ENCODE measurements at places on chromosomes 6 and 20. TPM values are rescaled to one million over a fixed set of nuclear protein-coding genes. Genes with fewer than 3 reads are reported as not detected.

- DNase-seq, result no peak
These were observed 1.7 kb downstream of the SMOC2 start for GRCh38 chr6:168442646-168443045.

GRCh38 chr20:47926731-47927130 lies 141.4 kb upstream of the SULF2 start:
- no peak for DNase-seq

DNA sequence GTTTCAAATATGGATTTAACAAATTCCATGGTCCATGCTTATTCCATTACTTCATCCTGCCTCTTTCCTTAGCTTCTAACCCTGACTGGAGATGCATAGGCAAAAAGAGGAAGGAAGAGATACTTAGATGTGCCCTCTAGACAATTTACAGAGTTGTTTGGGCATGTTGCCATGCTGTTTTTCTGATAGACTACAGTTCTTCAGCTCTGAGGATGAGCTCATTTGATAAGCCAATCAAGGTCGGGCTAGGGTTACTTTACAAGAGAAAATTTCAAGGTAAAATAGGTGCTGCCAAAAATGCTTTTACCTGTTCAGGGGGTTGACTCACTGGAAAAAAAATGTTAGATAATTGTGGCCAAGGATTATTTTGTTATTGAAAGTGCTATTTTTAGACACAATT lies 5.9 kb downstream of the HCRTR2 start:
- no peak for DNase-seq

DNA sequence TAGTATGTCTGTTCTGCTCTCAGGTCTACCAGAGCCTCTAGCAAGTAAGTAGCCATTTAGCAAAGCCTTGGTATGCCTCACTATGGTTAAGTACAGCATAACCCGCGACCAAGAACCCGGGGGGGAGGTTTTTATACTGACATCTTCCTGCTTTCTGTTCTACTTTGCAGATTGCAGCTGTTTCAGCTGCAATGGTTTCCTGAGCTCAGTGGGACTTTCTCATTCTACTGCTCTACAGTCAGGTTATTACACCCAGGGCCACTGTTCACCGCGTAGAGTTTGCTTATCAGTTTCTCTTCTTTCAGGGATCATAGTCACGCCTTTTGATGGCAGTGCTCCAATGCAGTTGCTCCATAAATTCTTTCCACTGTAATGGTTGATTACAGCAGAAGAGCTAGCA lies 631.3 kb downstream of the TFAP2A start:
- DNase-seq, result no peak

DNA sequence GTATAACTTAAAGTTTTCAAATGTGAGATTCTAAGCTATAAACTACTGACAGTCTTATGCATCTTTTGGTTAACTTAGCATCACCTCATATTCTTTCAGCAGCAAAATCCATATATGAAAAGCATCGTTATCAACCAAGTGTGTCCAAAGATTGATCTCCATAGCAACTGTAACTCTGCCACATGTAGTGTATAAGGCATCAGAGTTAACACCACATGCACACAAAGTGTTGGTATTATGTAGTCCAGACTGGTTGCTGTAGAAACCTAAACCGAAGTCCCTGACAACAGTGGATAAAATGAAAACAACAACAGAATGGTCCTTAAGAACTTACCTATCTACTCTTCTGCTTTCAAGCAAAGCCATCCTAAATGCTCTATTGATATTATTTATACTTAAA lies 39.6 kb downstream of the PDSS2 start:
- no peak for DNase-seq

GRCh38 chr6:14524319-14524718 lies 406.7 kb downstream of the CD83 start:
- no peak for DNase-seq

DNA sequence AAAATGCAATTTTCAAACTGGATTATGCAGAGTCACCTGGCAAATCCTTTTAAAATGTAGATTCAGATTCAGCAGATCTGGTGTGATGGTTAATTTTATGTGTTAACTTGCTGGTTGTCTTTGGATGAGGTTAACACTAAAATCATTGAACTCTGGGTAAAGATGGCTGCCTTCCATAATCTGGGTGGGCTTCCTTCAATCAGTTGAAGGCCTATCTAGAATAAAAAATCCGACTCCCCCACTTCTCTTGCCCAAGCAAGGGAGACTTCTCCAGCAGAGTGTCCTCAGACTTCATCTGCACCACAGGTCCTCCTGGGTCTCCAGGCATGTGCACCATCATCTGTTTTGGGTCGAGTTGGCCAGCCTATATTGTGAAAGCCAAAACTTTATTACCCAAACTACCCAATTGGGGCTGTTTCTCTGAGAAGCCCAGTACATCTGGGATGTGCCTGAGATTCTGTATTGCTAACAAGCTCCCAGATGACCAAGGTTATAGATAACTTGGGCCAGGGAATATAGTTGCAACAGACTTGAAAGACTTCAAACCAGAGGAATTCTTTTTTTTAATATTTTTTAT lies 1.6 kb upstream of the SLC17A5 start:
- no peak for DNase-seq

- no peak for DNase-seq
These were observed 27.1 kb downstream of the PRR18 start for GRCh38 chr6:166281104-166281503.

GRCh38 chr6:137867685-137868509 lies 838 bp downstream of the TNFAIP3 start:
- peak; percentile 89 for DNase-seq

DNA sequence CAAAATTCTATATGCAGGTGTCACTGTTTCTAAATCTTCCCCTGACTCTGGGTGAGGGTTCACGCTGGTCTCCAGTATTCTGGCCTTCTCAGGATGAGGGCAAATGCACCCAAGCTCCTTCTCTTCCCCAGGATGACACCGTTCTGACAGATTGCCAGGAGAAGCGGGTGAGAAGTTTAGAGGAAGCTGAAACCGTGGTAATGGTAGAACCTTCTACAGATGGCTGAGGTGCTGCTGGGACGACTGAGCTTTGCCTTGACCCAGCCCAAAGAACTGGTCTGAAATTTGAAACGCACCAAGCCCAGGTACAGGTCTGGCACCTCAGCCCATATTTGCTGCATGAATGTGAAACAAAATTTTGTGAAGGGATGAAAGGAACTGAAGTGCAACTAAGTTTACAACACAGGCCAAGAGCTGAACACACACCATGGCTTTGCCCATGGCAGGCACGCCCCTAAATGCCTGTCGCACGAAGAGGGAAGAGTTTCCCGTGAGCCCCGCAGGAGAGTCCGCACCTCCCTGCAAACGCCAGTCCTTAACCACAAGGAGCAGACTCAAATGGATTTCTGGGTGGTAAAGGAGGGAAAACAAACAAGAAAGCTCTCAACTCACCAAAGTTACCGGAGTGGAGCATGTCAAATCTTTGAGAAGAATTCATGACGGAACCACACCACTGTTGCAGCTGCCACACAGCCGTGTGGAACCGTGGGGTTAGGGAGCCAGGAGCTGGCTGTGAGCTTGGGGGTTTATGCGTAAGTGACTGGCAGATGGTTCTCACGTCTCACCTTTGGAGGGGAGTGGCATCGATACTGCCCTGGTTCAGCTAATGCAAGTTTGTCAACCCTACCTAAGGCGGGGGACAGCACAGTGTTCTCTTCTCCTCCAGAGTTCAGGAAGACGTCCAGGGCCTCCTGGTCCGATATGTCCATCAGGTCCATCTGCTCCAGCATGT lies 138.9 kb downstream of the DTNBP1 start:
- DNase-seq, result no peak

GRCh38 chr6:136226674-136227377 lies 23.3 kb downstream of the MTFR2 start:
- no peak for DNase-seq

- no peak for DNase-seq
These were observed 5.7 kb upstream of the DEFB129 start for GRCh38 chr20:221258-221830.

DNA sequence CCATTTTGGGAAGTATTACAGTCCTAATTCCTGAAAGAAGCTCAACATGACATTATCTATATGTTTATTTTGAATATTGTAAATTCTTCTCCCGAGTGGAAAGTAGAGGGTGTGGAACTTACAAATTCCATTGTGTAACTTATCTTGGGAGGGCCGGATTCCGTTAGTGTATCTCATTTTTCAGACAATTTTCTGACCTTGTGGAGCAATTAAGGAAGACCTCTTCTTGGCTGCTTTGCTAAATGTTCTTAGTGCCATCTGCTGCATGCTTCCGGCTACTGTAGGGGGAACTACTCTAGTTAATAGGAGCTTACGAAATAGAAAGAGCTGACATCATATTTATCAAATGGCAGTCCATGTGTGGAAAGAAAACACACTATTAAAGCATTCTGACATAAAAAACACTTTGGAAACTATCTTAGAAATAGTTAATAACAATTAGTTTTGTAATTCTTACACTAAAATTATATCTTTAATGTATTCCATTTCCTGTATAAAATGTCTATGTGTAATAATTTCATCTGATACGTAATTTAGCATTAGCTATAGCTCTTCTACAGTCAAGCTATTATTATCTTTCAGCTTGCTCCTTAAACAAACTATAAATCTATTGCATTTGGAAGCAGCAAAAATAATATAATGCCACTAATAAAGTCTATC lies 41.5 kb upstream of the KCNQ5 start:
- no peak for DNase-seq

The SMOC2 gene
- not detected for total RNA-seq

The EBF4 gene
- total RNA-seq, result 7.6 TPM

The THBD gene
- not detected for total RNA-seq

The FOXQ1 gene
- not detected for total RNA-seq

The ZBTB46 gene
- total RNA-seq, result 1.0 TPM

The RSPO3 gene
- not detected for total RNA-seq

The PRR18 gene
- total RNA-seq, result not detected

Measured in activated CD4-positive, alpha-beta T cell treated with anti-CD3 and anti-CD28 coated beads, Interleukin-2, amount 10 ng/mL, durations not matched to agents 24 days and 14 days (primary cell).